ENCODE measurements at places on chromosomes 4 and X.

DNA sequence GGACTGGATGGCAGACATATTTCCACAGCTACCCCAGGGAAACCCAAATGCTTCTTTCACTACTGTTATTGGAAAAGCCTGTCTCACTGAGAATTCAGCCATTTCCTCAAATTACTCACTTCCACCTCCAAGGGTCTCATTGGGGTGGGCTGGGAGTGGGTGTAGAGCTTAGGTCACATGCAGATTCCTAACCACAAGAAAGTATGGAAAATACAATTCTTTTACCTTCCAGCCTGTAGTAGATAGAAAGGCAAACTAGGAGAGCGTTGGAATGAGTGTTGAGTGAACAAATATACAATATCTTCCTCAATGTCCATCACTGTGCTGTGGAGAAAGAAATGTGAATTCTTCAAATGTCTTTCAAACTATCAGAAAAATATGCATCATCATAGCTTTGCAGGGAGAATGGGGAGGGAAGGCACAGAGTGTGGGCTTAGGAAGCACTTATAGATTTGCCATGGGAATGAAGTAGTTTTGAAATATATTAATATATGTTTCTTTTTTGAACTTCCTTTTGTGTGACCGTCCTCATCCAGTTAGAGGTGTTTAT lies 245.3 kb upstream of the JADE1 start:
- DNase-seq = no peak

DNA sequence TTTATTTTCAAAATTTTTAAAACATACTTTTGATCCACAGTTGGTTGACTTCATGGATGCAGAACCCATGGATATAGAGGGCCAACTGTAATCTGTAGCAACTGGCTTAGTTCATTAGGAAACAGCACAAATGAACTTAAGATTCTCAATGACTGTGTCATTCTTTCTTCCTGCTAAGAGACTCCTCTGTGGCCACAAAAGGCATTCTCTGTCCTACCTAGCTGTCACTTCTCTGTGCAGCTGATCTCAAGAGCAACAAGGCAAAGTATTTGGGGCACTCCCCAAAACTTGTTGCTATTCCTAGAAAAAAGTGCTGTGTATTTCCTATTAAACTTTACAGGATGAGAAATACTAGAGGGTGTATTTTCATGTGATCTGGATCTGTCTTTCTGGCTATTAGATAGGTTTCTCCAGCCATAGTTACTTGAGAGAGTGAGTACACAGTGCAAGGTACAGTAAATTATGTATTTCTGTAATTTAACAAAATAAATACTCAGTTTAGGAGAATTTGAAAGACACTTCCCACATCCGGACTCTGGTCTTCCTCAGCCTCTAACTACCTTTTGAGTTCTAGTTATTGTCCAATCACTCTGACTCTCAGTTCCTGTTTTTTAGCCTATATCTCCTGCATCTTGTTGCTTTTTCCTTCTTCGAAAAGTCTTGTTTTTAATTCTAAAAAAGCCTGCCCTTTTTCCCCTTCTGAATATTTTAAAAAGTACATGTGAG lies 21.8 kb downstream of the TLR2 start:
- DNase-seq = no peak

- DNase-seq = no peak
Observed at GRCh38 chrX:20059467-20060128, 57.1 kb downstream of the MAP7D2 start.

DNA sequence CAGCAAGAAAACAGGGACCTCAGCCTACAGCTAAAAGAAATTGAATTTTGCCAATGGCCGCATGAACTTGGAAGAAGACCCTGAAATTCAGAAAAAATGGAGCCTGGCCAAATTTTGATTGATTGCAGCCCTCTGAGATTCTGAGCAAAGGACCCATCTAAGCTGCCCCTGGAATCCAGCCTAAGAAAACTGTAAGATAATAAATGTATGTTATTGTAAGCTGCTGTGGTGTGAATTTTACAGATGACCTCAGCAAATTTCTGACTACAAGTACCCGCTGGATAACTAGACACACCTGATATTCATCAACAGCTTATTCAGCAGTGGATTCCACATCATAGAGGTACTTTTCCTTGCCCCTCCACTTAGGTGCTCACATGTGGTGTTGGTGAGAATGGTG lies 119.5 kb upstream of the EPHA5 start:
- DNase-seq = no peak

DNA sequence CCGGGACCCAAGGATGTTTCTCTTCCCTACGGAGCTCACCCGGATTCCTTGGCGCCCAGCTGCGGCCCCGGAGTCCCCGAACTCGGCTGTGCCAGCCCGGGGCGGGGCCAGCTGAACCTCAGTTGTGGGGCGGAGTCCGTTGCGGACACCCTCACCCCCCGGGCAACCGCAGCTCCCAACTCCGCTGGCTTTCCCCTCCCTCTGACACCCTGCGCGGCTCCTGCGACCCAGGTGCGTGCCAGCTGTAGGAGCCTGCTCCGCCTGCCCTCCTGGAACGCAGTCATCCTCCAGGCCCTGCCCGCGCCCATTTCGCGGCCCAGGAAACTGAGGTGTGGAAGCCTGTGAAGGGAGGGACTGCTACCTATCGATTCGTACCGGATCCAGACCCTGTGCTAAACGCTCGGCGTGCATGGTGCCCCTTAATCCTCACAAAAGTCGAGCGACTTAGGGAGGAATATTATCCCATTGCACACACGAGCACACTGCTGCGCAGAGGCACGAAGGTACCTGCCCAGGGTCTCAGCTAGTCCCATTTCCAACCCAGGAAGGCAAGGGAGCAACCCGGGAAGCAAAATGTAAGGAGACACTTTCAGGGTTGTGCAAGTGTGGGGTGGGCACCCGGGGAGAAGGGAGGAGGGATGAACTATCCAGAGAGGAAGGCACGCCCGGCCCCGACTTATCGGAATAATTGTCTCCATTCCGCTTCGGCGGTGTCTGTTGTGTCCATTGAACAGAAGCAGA lies 12.3 kb downstream of the MSX1 start:
- DNase-seq = no peak

DNA sequence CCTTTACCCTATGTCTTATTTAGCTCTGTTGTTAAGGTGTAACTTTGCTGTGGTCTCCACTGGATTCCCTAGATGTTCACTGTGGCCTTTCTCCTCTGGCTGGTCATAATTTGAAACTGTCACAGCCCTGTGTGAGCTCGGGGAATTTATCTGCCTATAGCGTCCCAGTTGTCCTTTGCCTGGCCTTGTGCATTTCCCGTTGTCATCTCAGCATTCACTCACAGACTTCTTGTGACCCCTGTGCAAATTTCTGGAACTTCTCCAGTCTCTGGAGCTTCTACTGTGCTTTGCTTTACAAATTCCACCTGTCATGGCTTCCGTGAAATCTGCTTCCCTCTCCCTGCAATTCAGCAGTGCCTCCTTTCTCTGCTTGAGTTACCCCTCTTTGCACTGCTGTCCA lies 106.7 kb downstream of the WWC2 start:
- DNase-seq = no peak

DNA sequence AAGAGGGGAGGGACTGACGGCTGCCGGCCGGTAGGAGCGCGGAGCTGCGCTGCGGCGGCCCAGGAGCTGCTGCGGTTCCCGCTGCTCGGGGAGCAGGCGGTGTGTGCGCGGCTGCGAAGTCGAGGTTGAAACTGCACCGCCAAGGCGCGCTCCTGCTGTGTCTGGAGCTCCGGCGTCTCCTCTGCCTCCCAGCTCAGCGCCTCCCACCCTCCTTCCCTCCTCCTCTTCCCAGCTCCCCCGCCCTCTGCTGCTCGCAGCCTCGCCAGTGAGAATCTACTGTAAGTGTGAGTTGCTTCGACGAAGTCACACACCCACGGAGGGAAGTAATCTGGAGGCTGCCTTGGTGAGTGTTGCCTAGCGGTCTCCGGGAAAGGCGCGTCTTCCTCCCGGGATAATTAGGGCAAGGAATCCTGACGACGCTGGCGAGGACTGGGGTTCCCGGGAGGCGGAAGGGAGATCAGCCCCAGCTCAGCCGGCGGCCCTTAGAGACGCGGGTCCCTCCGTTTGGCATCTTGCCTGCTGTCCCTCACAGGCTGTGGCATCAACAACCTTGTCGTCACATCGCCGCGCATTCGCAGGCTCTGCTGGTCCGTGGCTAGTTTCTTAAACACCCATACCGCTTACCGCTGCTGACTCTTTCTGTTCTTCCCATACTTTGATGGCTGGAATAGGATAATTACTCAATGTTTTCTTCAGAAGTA lies at the start of gene EPHA5:
TSS of gene EPHA5 (minus strand) at position 159 of the 701 bp plus-strand sequence. CDS start 747 bp downstream, outside the sequence.
- peak; percentile 39 for DNase-seq

GRCh38 chr4:108160741-108161352 lies 7.9 kb downstream of the LEF1 start:
- DNase-seq = no peak

- DNase-seq = no peak
Observed at GRCh38 chr4:72743078-72743477, 174.1 kb upstream of the ADAMTS3 start.

GRCh38 chr4:86356425-86357210 lies 3.2 kb downstream of the MAPK10 start:
- DNase-seq = no peak

GRCh38 chr4:54372951-54373350 lies 143.9 kb downstream of the PDGFRA start:
- no peak for DNase-seq

DNA sequence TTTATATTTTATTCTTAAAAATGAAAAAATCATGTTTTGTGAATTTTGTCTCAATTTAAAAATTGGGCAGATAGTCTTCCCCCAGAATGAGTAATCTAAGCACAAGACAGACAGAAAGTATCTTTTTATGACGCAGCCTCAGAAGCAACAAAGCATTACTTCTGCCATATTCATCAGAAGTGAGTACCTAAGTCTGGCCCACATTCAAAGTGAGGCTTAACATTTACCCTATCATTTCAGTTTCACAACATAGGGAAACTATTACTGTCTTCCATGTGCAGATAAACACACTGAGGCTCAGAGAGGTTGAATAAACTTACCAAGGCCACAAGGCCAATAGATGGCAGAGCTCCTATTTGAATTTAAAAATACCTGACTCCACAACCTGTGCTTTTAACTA lies 4.4 kb upstream of the PRDX4 start:
- no peak for DNase-seq

DNA sequence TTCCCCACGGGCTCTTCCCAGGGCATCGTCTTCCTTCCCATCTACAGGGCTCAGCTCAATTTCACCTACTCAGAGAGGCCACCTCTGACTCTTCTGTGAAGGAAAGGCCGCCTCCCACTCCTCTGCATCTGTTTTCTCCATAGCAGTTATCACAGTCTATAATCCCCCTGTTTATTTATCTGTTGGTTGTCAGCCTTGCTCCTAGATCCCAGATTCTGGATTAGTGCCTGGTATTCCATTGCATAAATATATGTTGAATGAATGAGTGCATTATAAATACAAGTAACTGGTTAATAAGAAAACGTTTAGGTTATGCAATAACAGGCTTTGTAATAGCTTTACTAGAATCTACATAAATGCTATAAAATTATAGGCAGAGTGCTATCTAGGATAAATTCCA lies 52.9 kb downstream of the NSG1 start:
- DNase-seq = no peak

- no peak for DNase-seq
Observed at GRCh38 chr4:37827802-37828321, 1.4 kb downstream of the PGM2 start.

DNA sequence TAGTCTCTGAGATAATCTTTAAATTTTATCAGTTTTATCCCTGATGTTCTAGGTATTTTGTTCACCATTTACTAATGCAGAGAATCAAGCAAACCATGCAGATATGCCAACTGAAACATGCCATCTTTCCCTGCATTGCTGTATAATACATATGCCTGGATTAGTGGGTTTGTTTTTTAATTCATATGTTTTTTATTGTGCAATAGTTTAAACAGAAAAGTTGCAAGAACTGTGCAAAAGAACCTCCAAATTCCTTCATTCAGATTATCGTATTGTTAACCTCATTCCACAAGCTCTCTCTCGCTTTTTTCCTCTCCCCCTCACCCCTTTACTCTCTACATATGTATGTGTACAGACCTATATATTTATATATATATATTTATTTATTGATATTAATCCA lies 244.6 kb downstream of the NKX6-1 start:
- no peak for DNase-seq

GRCh38 chr4:54961357-54961975 lies 163.9 kb downstream of the KDR start:
- no peak for DNase-seq

- DNase-seq = no peak
Observed at GRCh38 chr4:158013858-158014257, 159.0 kb downstream of the GASK1B start.

DNA sequence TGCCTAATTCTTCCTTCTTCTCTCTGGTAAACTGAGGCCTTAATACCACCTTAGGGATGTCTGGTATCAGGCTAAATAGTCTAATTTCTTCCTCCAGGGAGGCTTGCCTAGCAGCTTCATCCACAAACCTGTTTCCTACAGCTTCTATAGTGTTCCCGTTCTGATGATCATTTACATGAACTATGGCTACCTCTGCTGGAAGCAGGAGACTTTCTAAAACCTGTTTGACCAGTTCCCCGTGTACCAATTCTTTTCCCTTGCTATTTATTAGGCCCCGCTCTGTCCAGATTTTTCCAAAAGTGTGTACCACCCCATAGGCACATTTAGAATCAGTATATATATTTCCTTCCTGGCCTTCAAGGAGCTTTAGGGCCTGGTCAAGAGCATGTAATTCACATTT lies 5.8 kb upstream of the USP38 start:
- DNase-seq = no peak

DNA sequence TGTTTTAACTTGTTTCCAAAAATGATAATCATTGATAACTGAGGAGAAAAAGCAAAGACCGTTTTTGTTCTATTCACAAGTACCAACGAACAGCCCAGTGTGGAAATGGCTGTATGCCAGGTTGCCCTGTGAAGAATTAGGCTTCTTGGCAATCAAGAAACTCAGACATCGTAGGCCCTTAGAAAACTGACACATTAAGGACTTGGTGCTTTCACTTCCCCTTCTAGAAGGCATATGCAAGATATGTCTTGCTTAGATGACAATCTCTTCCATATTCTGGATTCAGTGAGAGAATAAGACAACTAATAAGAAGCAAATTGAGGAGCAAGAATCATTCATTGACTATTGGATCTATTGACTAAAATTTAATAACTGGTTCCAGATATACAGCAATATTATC lies 56.6 kb downstream of the ANAPC10 start:
- peak; percentile 32 for DNase-seq

DNA sequence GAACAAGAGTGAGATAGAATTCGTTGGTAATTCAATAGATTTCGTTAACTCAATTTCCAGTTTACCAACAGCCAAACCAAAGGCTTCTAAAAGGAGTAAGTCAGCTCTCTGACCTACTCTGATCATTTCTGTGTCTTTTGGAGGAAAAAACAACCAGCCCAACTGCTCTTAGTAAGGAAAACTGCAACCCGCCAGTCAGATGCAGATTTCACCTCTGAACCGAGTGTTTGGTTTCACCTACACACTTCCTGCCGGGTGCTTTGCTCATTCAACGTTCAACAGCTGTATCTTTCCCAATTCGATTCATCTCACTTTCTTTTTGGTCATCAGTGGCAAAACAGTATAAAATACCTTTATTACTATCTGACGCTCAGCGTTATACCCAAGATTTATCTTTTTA lies 24.5 kb downstream of the TMSB4X start:
- no peak for DNase-seq

GRCh38 chrX:19954335-19955096 lies 36.3 kb downstream of the BCLAF3 start:
- DNase-seq = no peak

- DNase-seq = no peak
Observed at GRCh38 chr4:101357751-101358150, 10.4 kb upstream of the PPP3CA start.

Data from tibial nerve (tissue), 4 donors.